ENCODE measurements at places on chromosomes 3 and 15.

DNA sequence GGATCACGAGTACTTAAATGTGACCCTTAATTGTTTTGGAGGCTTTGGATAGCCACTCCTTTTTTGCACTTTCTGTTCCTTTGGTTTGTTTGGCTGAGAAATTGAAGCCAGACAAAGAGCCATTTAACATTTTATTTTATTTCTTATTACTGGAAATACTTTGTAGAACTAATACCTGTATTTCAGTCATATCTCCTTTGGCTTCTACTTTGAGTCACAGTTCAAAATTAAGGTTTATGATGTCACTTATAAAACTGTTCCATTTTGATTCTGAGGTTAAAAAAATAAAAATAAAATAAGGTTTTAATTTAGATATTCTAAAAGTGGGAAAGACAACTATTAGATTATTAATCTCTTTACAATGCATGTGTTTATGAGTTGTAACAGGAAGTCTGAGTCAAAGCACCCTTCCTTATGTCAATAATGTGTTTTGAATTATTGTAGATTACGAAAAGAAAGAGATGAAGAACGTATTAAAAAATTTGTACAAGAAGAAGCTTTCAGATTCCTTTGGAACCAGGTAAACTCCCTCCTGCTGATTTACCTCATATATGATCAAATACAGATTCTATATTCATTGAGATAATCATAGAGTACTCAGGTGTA is 16.9 kb upstream of the NXPE3 start:
- no peak for DNase-seq

- DNase-seq, result no peak
These were observed 360.2 kb downstream of the EPHB1 start for GRCh38 chr3:135155228-135155627.

GRCh38 chr3:72347819-72348319 is 500.4 kb downstream of the SHQ1 start:
- DNase-seq, result peak; percentile 32

DNA sequence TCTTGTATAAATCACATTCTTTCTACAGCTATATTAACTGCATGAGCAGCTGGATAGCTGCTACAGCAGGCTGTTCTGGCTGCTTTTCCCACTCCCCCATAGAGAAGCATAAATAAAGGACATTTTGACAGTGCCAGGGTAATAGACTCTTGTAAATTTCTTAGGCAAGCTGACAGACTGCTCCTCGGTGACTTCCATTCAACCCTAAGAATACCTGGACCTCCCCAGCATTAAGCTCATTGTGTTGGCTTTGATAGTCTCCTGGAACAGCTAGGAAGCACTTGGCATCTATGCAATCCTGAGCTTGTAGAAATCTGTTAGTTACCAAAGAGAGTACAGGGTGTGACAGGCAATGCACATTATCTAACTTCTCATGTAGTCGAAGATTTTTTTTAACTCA is 475.4 kb downstream of the AGBL1 start:
- no peak for DNase-seq

DNA sequence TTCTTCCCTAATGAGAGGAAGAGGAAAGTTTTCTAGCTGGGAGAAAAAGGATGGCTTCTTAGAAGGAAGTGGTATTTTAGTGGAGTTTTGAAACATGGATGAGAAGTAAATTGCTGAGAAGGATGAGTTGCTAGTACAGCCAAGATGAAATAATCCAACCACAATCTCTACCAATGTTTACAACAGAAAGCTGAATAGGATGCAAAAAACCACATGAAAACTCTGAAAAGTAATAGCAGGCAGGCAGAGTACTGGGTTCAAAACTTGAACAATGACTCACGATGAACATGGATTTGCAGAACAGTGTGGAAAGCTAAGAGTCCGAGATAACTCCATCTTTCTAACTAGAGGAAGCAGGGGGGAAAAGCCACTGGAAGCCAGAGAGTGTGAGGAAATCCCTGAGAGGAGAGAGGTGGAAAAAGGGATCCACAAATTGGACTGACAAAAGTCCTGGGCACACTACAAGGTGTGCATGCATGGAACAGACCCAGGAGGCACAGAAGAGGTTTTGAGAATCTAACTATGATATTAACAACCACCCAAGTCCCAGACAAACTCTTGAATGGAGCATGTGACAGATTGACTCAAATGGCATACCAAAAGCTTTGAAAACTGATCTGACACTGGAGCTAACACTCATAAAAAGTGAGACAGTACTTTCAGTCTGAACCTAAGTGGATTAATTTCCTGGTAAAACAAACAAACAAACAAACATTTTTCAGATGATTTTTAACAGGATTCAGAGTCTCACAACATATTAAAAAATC is 76.7 kb downstream of the ST6GAL1 start:
- no peak for DNase-seq

GRCh38 chr3:25547943-25548674 is 116.6 kb downstream of the TOP2B start:
- no peak for DNase-seq

DNA sequence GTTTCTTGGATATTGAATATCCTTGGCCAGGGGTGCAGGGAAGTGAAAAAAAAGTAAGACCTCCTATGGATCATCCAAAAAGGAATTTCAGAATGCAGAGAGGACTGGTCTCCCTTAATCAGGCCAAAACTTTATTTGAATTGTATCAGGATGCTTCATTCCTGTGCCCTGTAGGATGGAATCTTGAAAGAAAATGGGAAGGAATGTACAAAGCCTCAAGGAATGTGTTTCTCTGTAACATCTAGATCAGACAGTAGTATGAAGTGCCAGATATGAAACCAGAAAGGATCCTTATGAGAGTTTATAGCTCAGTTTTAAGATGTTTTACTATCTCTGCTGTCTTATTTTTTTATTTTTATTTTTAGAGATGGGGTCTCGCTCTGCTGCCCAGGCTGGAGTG is 6.5 kb upstream of the GSK3B start:
- no peak for DNase-seq

DNA sequence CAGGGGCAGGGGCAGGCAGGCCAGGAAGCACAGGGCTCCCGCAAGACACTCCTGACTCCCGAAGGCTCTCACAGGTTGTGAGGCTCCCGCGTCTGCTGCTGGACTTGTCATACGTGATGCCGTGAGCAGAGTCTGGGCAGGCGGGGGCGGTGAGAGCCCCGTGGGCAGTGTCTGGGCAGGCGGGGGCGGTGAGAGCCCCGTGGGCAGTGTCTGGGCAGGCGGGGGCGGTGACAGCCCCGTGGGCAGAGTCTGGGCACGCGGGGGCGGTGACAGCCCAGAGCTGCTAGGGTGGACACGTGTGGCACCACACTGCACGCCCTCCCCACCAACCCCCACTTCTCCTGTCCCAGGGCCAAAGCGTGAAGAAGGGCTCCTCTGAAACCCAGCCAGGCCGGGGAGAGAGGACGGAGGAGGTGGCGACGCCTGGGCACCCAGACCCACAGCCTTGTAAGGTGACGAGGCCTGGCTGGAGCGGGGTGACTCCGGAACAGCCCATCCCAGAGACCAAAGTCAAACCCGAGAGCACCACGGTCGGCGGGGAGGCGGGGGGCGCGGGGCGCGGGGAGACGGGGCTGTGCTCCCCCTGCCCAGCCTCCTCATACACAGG is 35.0 kb downstream of the TNK2 start:
- DNase-seq, result no peak

GRCh38 chr15:44584162-44584749 is 47.3 kb downstream of the EIF3J start:
- DNase-seq, result no peak

DNA sequence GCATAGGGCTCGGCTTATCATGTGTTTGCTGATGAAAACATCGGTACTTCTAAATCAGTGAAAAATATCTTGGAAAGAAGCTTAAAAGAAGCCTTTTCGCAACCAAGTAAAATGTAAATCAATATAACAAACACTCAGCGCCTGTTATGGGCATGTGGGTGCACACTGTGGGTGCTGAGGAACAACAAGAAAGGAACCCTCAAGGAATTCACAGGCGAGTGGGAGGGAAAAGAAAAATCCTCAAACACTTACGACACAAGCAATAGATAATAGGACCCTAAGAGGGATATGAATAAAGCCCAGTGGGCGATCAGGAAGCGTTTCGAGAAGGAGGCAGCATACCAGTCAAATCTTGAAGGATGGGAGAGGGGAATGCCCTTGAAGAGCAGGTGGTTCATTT is 21.9 kb downstream of the GLDN start:
- no peak for DNase-seq

DNA sequence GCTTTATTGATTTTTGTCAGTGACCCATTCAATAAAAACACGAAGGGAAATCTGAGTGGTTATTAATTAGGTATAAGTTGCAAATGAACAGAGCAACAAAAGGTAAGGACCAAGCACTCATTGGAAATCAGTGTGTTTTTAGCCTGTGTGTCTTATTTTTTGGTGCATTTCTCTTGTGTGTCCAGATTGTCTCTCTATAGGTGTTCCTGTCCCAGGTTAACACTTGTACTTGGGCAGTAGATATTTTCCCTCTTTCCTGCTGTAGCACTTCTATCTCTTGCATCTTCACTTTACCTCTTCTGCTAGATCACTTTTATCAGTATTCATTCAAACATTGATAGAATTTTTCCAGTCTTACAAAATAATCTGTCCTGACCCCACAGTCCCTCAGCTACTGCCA is 37.0 kb downstream of the MAPK6 start:
- no peak for DNase-seq

All from stimulated activated CD8-positive, alpha-beta memory T cell treated with anti-CD3 and anti-CD28 coated beads, Interleukin-15, amount 100 ng/mL, for 24 hours (primary cell).